ENCODE measurements at places on chromosomes 6 and 20.

DNA sequence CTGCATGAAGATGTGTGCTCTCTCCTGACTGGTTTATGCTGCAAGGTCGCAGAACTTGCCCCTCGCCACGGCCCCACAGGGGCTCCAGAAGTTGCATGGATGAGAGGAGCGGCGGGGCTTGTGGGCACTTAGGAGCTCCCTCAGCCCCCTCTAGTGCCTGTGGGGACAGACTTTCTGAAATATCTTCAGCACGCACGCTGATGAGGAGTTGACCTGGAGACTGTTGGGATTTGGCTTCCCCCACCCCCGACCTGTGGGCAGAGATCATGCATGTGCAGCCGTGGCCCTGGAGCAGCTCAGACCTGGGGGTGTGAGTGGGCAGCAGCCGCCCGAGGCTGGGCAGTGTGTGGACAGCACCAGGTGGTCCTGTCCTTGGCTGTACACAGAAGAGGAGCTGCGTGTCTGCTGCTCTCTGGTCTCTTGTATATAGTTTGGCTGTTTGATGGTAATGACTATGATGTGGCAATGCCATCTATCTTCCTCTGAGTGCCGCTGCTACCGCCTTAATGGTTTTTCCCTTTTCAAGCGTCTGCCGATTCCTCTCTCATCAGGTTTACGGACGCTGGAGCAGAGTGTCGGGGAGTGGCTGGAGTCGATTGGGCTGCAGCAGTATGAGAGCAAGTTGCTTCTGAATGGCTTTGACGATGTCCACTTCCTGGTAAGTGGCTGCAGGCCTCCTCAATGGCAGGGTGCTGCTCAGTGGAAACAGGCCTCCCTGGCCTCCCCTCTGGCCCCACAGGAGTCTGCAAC lies 81.4 kb downstream of the TCP11 start:
- DNase-seq: no peak

- DNase-seq: no peak
These were observed 131.6 kb downstream of the KIF6 start for GRCh38 chr6:39593646-39594045.

- no peak for DNase-seq
These were observed 155.1 kb downstream of the DTNBP1 start for GRCh38 chr6:15507746-15508145.

GRCh38 chr6:24720131-24720603 lies 1.2 kb upstream of the C6orf62 start:
- peak; percentile 67 for DNase-seq

GRCh38 chr6:95266537-95267258 lies 310.6 kb upstream of the MANEA start:
- no peak for DNase-seq

- DNase-seq: no peak
These were observed 77.1 kb downstream of the FARS2 start for GRCh38 chr6:5338177-5338960.

GRCh38 chr6:167652701-167653095 lies 174.0 kb upstream of the AFDN start:
- no peak for DNase-seq

- no peak for DNase-seq
These were observed 648.9 kb downstream of the PRKN start for GRCh38 chr6:162078667-162079066.

GRCh38 chr20:6341491-6341890 lies 218.7 kb upstream of the FERMT1 start:
- no peak for DNase-seq

GRCh38 chr6:116010386-116010785 lies 50.3 kb downstream of the FRK start:
- DNase-seq: no peak

GRCh38 chr6:118240878-118241528 lies 307.1 kb upstream of the PLN start:
- no peak for DNase-seq

GRCh38 chr6:94367316-94367715 lies 948.0 kb upstream of the EPHA7 start:
- no peak for DNase-seq

DNA sequence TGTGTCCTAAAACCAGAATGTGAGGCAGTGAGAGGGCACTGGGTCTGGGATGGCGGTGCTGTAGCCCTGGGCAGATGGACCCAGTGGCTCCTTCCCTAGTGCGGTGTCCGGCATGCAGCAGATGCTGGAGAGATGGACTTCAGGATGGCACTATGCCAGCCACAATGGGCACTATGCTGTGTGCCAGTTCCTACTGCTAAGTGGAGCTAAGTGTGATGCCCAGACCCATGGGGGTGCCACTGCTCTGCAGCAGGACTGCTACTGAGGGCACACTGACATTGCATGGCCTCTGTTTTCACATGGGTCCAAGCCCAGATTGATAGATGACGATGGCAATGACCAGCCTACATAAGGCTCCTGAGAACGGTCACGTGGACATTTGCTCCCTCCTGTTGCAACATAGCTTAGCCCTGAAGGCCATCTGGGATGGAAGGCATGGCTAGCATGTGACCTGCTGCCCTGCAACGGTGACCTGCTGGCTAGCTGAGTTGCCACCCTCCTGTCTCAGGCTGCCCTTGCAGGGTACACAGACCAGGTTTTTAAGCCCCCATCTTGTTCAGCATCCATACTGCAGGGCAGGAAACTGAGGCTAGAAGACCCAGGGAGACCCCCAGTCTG lies 31.3 kb upstream of the KCNK16 start:
- no peak for DNase-seq

GRCh38 chr20:35640724-35641123 lies 24.0 kb downstream of the CPNE1 start:
- no peak for DNase-seq

DNA sequence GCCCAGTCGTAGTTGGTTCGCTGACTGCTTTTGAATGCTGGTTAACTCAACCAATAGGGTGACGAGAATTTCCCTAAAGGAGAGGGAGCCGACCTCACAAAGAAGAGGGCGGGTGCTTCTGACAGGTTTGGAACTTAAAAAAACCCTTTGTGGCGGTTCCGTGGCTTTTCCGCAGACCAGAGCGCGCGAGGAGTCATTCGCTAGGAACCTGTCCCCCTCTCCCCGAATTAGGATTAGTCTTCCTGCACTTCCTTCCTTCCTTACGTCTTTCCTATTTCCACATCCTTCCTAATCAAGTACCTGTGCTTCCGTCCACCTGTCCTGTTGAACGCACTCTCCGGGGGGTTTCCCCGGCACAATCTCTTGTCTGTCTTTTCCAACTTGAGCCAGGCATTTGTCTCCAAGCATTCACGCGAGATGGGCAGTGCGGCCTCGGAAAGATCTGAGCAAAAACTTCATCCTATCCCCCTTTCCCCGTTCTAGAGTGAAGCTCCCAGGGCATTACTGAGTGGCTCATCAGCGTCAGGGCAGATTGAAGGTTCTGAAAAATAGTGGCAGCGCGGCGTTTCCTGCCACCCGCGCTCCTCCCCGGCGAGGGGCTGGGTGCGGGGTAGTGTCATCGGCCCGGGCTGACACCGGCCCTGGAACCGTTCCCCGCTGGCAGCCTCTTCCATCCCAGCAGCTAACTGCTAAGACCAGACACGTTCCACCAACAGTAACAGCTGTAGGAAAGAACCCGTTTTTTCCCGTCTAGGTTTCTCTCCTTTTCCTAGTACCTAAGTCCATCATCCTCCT lies 1.5 kb upstream of the STXBP5 start:
- peak; percentile 78 for DNase-seq

- DNase-seq: no peak
These were observed 108.0 kb downstream of the CHD6 start for GRCh38 chr20:41510224-41510623.

- DNase-seq: no peak
These were observed 4.6 kb downstream of the KCNK15 start for GRCh38 chr20:44750081-44750805.

GRCh38 chr6:2510316-2510715 lies 240.4 kb downstream of the MYLK4 start:
- no peak for DNase-seq

- no peak for DNase-seq
These were observed 40.7 kb downstream of the PYGB start for GRCh38 chr20:25288291-25289181.

- no peak for DNase-seq
These were observed 84.7 kb upstream of the RNF24 start for GRCh38 chr20:4099905-4100675.

Data from T-helper 22 cell (primary cell).